ENCODE measurements at places on chromosomes 2 and 18.

DNA sequence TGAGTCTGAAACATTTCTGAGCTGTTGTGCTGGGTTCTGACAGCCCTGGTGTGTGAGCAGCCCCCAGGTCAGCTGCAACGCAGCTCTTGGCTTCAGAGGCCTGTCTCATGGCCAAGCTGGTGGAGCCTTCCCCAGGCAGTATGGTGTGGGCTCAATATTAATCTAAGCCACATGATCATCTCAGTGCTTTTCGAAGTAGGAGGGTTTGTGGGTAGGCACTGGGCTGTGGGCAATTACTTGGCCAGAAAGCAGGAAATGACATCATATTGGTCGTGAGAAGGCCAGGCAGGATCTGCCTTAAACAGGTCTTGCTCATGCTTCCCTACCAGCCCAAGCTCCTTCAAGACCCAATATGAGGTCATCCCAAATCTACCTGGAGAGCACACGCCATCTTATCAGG, 26.9 kb downstream of the LOXHD1 start:
- DNase-seq: no peak

- no peak for DNase-seq
These were observed 130.7 kb downstream of the MREG start for GRCh38 chr2:215882689-215883088.

GRCh38 chr2:137950238-137950637, 14.0 kb upstream of the HNMT start:
- no peak for DNase-seq

- DNase-seq: no peak
These were observed 4.5 kb upstream of the IL18RAP start for GRCh38 chr2:102418421-102418961.

DNA sequence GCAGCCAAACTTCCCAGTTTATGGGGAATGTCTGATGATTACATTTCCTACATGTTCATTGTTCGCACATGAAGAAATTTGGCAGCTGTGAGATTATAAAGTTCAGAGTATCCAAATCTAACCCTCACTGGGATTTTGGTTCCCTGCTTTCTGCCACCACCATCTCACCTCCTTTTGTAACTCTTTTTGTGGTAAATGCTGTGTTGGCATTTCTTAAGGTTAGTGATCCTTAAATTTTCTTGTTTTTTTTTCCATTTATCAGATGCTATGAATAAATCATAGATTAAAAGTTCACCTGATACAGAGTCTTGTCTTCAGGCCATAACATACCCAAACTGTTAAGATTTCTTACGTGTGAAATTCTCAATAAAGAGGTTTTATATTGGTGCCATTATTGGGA, 8.5 kb upstream of the TBR1 start:
- no peak for DNase-seq

DNA sequence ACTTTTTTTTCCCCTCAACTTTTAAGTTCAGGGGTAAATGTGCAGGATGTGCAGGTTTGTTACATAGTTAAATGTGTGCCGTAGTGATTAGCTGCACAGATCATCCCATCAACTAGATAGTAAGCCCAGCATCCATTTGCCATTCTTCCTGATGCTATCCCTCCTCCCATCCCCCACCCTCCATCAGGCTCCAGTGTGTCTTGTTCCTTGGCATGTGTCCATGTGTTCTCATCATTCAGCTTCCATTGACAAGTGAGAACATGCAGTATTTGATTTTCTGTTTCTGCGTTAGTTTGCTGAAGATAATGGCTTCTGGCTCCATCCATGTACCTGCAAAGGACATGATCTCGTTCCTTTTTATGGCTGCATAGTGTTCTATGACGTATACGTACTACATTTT, 47.2 kb upstream of the STON1 start:
- peak; percentile 68 for DNase-seq

- DNase-seq: no peak
These were observed 97.0 kb upstream of the SMAD2 start for GRCh38 chr18:48027401-48027963.

DNA sequence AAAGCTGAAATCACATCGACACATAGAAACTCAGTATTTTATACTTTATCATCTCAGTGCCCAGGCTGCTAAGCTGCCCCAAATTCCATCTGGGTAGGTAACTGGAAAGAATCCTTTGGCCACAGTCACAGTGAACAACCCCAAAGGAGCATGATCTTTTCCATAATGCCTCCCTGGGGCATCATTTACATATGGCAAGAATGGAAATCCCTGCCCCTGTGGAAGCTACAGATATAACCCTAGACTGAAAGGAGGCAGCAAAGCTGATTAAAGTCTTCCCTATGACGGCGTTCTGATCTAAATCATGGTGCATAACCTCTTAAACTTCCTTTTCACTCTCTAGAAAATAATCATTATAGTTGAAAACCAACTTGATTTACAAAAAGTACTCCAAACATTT, 41.5 kb downstream of the MAP3K19 start:
- no peak for DNase-seq

DNA sequence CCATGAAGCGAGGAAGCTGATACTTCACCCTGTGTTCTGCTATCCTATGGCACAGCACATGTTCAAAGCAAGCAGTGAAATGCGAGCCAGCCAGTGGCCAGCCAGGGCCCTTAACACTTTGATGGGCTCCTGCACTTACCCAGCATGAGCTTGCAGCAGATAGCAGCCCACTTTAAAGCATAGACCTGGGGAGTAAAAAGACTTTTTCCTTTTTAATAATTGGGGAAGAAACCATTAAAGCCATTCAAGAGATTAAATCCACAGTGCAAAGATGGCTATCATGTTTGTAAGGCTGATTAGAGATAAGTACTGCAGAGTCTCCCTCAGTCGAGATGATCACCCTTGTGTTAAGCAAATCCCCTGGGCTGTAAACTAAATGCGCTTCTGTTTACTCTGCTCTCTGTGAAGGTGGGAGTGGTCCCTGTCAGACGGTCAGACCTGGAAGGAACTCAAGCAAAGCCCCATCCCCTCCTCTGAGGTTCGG, 15.7 kb downstream of the CCBE1 start:
- no peak for DNase-seq

GRCh38 chr2:133390156-133390555, 178.1 kb downstream of the NCKAP5 start:
- DNase-seq: no peak

DNA sequence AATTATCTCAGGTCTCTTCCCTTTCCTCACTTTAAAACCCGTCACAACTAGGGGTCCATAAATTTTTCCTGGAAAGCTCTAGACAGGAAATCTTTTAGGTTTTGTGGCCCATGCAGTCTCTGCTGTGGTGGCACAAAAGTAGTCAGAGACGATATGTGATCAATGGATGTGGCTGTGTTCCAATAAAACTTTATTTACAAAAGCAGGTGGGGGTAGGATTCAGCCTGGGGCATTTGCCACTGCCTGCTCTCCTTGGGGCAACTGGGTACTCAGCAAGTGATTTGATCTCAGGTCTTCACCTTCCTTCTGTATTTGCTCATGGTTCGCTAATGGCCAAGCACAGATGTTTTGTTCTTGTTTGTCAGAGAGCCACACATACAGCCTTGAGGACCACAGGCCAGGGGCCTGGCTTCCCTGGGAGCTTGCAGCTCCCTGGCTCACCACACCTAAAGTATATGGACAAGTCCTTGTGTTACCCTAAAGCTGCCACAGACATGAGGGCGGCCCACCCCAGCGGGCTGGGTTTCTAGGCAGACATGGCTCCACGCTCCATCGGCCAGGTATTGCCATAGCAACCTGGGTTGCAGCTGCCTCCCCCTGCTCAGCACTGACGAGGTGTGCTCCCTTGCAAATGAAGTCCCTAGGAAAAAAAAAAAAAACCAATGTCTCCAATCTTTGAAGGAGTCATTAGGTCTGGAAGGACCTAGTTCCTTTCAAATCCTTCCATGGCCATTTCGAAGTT, 89.7 kb upstream of the YWHAQ start:
- no peak for DNase-seq

DNA sequence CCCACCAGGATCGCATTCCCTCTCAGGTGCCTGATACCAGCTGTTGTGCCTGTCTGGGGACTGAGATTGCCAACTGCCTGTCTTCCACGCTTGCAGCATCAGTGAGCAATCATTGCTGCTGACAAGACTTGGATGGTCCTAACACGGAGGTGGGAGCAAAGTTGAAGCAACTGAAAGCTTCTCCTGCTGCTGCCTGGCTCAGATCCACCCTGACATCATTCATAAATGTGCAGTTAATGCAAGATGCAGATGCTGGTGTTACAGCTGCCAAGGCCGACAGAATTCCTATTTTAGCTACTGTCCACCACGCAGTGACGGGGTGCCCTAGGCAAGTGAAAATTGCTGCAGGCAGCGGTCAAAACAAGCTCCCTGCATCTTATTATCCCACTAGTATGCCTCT, 131.4 kb downstream of the VWC2L start:
- DNase-seq: no peak

DNA sequence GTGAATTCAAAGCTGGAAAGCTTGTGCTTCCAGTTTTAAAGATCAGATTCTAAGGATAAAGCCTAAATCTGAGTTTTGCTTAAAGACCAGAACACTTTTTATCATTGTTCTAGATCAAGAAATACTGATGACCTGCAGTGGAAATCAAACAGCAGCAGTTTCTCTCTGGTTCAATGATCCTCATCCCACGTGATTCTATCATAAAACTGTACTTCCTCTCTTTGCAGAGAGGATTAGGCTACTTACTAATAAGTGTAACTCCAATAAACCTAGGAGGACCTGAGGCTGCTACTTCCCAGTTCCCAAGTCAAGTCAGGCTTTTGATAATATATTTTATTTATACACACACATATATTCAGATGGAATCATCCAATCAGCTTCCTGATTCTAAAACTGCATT, 81.9 kb downstream of the TCF4 start:
- DNase-seq: no peak

DNA sequence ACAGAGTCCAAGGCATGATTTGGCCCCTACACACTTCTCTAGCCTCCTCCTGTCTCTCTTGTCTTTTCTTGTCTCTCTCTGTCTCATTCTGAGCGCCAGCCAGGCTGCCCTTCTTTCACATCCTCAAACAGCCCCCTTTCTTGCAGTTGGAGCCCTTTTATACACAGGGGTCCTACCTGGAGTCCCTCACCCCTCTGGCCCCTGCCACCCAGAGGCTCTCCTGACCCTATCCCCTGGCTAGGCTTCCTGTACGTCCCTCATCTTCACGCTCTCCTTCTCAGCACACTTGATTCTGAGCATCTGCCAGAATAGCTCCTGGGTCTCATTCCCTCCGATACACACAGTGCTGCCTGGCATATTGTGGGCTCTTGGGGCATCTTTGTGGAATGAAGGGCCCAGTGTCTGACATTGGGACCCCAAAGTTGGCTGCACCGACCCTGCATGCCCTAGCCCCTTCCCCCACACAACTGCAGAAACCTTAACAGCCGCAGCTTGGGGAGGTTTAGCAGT, 261.9 kb downstream of the DYSF start:
- no peak for DNase-seq

- no peak for DNase-seq
These were observed 90.9 kb downstream of the GPD2 start for GRCh38 chr2:156526950-156527636.

DNA sequence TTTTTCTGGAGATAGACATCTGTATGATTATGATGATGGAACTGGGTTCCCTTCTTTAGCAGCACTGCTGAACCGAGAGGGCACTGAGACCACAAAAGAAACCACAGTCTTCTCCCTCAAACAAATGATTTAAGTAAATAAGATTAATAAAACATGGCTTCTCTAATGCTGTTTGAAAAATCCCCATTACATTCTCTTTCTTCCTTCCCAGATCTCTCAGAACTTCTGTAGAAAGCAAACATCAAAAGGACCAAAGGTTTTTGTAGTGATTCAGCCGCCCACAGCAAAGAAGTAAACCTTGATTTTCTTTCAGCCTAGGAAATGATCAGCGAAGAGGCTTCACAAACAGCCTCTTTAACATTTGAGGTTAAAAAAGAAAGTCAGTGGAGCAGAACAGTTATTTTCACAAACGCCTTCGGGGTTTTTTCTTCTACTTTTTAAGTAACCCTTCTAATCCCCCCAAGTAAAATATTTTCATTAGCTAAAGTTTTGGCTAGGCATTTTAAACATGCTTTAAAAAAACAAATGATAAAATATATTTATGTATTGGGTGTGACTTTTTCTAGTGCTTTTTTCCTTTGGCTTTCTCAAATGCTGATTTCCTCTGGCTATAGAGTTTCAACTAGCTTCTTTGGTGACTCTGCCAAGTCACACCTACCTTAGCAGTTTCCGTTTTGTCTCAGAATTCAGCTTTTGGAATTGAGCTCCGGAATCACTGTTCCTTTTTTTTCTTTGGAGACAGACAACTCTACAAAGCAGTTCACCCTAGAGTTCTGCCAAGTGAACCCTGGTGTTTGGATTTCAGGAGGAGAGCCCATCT, 89.6 kb downstream of the UPP2 start:
- DNase-seq: no peak

DNA sequence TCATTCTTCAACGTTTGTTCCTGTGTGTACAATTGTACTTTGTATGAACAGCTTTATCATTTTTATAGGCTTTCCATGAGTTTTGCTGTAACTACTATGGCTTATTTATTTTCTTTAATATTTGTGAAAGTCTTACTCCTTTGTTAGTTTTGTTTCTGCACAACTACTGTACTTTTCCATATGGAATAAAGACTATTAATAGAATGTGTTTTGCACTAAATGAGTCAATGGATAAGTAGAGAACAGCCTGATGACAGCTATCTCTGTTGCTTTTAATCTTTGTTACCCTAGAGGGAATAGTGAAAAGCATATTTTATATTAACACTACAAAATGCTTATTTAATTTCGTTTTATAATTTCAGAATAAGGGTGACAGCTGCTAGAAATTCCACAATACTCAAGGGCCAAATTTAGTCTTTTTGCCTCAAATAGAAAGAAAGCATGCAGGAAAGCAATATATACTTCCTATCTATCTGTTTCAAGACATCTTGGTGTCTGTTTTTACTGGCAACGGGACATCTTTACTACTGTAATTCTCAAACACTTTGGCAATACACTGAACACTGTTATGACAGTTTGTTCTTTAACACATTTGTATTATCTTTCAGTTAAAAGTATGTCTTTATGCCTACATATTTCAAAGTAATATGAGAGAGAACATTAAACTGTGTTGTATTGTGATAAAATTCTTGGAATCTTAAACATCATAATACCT, 53.9 kb downstream of the WDSUB1 start:
- no peak for DNase-seq

DNA sequence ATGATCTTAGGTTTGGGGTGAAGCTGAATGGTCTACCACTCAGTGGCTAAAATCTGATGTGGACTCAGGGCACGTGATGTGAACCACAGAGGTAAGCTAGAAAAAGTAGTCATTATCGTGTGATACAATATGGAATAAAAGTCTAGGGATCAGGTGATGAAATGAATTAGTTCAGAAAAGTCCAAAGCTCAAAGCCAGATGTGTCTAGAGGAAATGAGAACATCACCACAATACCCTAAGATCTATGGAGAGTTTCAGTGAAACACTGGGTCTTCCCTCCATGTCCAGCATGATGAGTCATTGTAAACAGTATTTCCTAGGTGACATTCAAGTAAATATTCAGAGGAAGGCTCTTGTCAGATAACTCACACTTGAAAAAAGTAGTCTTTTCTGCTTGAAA, 1257.4 kb upstream of the ZEB2 start:
- DNase-seq: no peak

DNA sequence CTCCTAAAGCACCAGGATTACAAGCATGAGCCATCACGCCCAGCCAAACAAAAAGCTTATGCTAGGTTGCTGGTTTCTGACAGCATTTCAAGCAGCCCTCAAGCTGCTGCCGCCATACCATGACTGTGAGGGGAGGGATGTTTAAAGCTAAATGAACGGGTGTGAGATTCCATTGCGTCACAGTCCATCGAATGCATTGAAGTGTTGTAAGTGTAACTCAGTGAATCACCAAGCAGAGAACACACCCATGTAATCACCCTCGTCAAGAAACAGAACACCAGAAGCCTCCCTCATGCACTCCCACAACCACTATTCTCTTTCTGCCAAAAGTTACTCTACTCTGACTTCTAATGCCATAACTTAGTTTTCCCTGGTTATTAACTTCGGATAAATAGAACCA, 32.8 kb upstream of the MC5R start:
- no peak for DNase-seq
